ENCODE measurements at places on chromosomes 2 and 18. TPM values are rescaled to one million over a fixed set of nuclear protein-coding genes. Genes with fewer than 3 reads are reported as not detected.

Gene IL1R1
- total RNA-seq: 31.9 TPM

GRCh38 chr18:33802955-33803354 lies 224.9 kb downstream of the ASXL3 start:
- H3K4me1 ChIP-seq: peaks cover 26% of the 10 kb centered on the region
- H3K36me3 ChIP-seq: no peaks in the 10 kb centered on the region
- H3K4me3 ChIP-seq: no peak overlapping the region
- DNase-seq: no peak

GRCh38 chr2:224711859-224712665 lies 4.1 kb downstream of the CCDC195 start:
- no peaks in the 10 kb centered on the region for H3K27me3 ChIP-seq
- H3K4me3 ChIP-seq: no peak overlapping the region
- no peaks in the 10 kb centered on the region for H3K4me1 ChIP-seq
- no peak overlapping the region for H3K27ac ChIP-seq
- H3K36me3 ChIP-seq: no peaks in the 10 kb centered on the region

DNA sequence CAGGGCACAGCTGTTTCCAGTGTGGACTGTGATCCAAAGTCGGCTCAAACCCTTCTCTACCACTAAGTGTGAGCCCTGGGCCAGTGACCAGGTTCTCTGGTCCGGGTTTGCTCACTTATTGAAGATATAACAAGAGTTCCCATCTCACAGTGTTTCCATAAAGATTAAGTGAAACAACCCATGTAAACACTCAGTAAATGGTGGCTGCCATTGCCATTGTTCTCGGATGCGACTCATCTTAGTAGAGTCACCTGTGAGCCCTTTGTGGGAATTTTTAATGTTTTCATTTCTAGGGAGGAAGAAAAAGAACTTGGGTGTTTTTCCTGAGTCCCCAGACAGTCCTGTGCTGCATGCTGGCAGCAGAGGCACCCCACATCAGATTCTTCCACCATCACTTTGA lies 53.4 kb downstream of the TPGS2 start:
- no peak overlapping the region for H3K4me3 ChIP-seq
- H3K36me3 ChIP-seq: peaks cover 11% of the 10 kb centered on the region
- no peaks in the 10 kb centered on the region for H3K27me3 ChIP-seq
- H3K4me1 ChIP-seq: no peaks in the 10 kb centered on the region
